ENCODE measurements at places on chromosomes 1 and 21.

- no peak for DNase-seq
Measured at GRCh38 chr1:47927165-47927564, 70.0 kb downstream of the TRABD2B start.

GRCh38 chr1:48688102-48688760, 88.5 kb downstream of the BEND5 start:
- no peak for DNase-seq

- DNase-seq = peak; percentile 70
Measured at GRCh38 chr1:108646648-108647269, 14.1 kb downstream of the HENMT1 start.

- no peak for DNase-seq
Measured at GRCh38 chr1:233253231-233253831, 42.2 kb downstream of the PCNX2 start.

- DNase-seq = no peak
Measured at GRCh38 chr1:166730299-166730888, 108.9 kb upstream of the POGK start.

- DNase-seq = no peak
Measured at GRCh38 chr1:38207275-38207674, 160.7 kb upstream of the POU3F1 start.

GRCh38 chr1:96918406-96918805, 196.8 kb downstream of the PTBP2 start:
- DNase-seq = no peak

GRCh38 chr1:201568265-201568664, 29.3 kb downstream of the NAV1 start:
- DNase-seq = no peak

GRCh38 chr1:25784575-25785051, 15.4 kb upstream of the SELENON start:
- DNase-seq = no peak

- no peak for DNase-seq
Measured at GRCh38 chr1:221841251-221841982, 99.5 kb upstream of the DUSP10 start.

GRCh38 chr1:19091196-19091953, 118.7 kb downstream of the UBR4 start:
- no peak for DNase-seq

GRCh38 chr1:227707846-227708245, 27.3 kb downstream of the JMJD4 start:
- no peak for DNase-seq

DNA sequence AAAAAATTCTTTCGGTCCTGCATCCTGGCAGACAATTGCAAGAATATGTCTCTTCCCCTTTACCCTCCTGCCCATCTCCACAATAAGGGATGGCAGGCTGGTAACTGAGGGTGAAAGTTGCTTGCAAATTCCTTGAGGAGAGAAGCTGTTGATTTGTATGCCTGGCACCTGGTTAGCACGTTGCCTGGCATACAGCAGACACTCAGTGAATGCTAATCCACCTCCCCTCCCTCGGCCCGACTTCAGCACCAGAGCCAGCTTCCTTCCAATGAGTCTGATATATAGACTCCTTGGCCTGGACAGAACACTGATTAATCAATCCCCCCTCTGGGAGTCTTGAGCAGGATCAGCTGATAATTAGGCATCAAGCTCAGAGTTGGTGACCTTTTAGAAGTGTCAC, 39.1 kb downstream of the KCNC4 start:
- DNase-seq = no peak

GRCh38 chr1:218266356-218266755, 18.7 kb upstream of the RRP15 start:
- DNase-seq = no peak

- DNase-seq = no peak
Measured at GRCh38 chr1:219010720-219011119, 163.0 kb upstream of the LYPLAL1 start.
